Cortex of kidney (tissue), 1 donor: ENCODE measurements at places on chromosomes 1 and 21.

GRCh38 chr1:83418558-83418957 is 580.4 kb downstream of the TTLL7 start:
- no peak for DNase-seq

DNA sequence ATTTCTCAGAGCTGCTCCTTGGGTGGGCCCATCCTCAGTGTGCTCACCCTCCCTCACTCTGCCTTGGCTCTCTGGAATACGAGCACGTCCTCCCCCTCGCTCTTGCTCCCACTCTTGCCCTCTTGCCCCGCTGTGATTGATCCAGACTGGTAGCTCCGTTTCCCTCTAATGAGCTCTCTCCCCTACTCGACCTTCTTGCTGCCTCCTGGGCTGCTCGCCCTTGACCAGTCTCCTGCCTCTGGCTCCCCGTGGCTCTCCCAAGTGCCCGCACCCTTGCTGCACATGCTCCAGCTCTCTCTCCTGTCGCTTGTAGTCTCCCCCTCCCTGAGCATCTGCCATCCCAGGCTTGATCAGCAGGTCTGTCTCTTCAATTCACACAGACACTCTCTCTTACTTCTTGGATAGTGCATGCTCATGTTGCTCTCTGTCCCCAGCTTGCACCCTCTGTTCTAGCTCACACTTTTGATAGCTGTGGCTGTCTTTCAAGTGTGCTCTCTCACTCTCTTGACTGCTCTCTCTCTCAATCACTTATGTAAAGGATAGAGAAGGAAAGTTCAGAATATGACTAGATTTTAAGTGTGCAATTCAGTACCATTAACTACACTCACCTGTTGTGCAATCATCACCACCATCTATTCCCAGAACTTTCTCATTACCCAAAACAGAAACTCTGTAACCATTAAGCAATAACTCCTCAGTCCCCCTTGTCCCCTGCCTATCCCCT is 51.1 kb downstream of the PHC2 start:
- no peak for DNase-seq

DNA sequence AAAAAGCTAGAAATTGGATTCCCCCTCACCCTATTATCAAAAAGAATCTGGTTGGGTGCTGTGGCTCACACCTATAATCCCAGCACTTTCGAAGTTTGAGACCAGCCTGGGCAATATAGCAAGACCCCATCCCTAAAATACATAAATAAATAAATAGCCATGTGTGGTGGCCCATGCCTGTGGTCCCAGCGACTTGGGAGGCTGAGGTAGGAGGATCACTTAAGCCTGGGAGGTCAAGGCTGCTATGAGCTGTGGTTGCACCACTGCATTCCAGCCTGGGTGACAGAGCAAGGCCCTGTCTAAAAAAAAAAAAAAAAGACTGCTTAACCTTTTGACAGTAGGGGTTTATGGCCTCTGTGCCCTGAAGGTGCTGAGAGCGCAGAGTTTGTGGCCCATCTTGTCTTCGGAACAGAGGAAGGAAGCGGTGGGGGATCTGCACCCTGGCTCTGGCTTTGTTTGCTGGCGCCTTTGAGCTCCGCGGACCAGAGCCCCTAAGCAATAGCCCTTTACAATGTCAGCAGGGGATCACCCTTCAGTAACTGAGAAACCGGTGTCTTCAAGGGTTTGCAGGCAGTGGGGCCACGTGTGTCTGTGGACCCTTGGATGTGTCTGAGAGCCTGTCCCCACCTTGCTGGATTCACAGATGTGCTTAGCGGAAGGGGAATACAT is 22.1 kb downstream of the SLC2A7 start:
- no peak for DNase-seq

GRCh38 chr1:51280321-51280978 is 44.4 kb downstream of the RNF11 start:
- no peak for DNase-seq

DNA sequence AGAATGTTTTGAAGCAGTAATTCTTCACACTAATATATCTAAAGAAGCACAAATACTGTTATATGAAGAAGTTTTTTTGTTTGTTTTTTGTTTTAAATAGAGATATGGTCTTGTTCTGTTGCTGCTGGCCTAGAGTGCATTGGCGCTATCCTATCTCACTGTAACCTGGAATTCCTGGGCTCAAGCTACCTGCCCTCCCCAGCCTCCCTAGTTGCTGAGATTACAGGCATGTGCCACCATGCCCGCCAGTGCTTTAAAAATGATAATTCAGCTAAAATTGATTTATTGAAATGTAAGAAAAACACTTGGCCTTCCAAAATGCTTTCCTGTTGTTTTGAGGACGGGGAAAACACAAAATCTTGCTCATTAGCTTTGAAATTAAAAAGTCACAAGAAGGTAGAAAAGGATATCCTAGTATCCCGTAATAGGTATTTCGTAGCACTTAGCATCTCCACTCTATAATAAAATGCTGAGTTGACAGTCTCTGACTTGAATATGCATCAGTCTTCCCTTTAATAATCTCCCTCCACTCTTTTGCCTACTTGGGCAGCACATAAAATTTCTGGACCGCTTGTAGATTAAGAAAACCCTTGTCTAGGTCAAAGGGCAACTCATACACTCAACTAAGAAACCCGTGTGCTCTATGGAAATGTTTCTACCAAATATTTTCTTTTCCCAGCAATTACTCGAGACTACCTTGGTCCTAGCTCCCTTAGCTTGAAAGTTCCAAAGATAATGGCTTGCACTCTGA is 1.3 kb downstream of the SCYL3 start:
- DNase-seq, result no peak

DNA sequence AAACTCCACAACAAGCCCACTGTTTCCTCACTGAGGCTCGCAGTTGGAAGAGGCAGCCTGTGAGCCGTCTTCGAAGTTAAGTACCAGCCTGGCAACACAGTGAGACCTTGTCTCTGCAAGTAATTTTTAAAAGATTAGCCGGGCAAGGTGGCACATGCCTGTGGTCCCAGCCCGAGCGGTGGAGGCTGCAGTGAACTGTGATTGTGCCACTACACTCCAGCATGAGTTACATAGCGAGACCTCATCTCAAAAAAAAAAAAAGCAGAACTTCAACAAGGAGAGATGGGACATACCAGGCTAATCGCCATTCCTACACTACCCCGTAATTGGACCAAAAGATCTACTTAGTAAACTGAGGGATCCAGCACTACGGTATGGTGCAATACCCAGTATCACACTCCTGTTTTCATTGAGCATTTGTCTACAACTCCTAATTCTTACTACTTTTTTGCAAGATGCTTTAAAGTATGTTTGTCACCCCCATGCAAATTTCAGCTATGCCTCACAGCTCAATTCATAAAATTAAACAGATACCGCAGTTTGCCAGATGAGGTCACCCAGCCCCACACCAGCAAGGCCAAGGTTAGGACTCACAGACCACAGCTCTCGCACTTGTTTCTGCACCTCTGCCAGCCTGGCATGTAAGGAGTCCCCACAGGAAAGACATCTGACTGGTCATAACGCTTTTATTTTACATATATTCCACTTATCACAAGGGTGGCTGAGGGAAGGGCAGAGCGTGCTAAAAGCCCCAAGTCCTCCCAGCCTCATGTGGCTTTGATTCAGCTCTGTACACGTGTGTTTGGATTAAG is 21.0 kb downstream of the SDE2 start:
- DNase-seq, result no peak

GRCh38 chr1:21912038-21912758 is 24.9 kb downstream of the HSPG2 start:
- no peak for DNase-seq

- DNase-seq, result no peak
Observed at GRCh38 chr21:35084869-35085268, 35.8 kb upstream of the RUNX1 start.

- DNase-seq, result no peak
Observed at GRCh38 chr1:112711670-112712069, 3.5 kb downstream of the PPM1J start.

GRCh38 chr21:29326914-29327554 is 28.3 kb downstream of the BACH1 start:
- no peak for DNase-seq

- DNase-seq, result no peak
Observed at GRCh38 chr1:88812366-88812765, 79.0 kb downstream of the GTF2B start.

DNA sequence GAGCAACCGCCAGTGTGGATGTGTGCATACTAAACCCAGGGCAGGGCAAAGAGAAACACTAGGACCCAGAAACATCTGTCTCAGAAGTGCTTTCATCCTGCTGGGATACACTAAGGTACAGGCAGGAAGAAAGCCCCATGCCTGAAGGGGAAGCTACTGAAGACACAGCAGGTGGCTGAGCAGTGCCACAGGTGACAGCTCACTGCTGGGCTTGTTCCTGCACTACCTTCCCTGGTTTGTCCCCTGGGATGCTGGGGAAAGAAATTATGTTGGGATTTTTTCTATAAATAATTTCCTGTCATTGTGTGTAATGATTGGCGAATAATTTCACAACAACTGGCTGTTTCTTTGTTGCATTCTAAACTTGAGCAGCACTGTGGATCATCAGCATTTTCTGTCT is 245.3 kb upstream of the RAB4A start:
- no peak for DNase-seq

- DNase-seq, result no peak
Observed at GRCh38 chr1:201883786-201884185, 4.9 kb upstream of the SHISA4 start.

DNA sequence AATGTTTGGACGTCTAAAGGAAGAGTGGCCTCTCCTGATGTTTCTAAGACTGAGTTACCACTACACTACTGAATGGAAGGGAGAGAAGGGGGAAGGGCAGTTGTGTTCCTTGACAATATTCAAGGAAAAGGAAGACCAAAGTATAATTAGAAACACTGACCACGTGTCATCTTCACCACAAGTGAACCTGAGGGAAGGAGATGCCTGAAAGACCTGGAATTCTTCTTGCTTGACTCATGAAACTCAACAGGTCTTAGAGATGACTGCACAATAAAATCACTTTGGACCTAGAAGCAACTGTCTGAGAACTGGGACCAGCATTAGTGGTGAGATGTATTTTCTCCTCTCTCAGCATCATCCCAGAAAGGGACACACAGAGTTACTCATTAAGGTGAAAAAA is 56.7 kb downstream of the PTPN14 start:
- DNase-seq, result no peak

DNA sequence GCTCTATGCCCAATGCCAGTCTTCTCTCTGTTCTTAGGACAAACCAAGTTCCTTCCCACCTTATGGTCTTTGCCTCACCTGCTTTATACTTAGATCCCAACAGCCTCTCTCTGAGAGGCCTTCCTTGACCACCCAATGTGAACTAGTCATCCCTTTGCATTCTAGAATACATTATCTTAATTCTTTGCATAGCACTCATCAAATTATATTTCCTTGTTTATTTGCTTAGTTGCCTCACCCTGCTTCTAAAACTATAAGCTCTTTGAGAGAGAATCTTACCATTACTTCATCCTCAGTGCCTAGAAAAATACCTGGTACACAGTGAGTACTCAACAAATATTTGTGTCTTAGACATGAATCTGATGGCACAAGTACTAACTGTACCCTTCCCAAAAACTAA is 8.0 kb downstream of the PIGP start:
- DNase-seq, result no peak

DNA sequence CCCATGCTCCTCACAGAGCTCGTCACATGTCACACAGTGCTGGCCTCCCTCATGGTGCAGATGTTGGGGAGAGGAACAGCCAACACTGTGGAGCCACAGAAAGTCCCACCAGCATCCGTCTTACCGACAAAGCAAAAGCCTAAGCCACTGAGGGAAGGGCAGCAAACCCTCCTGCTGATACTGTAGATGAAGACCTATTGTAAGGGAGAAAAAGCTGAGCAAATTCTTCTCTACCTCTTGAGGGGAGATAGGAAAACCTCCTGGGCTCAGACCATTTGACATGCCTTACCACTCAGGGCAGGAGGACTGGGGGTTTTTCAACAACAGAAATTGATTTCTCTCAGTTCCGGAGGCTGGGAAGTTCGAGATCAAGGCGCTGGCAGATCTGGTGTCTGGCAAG is 95.9 kb downstream of the WDR64 start:
- DNase-seq, result no peak

DNA sequence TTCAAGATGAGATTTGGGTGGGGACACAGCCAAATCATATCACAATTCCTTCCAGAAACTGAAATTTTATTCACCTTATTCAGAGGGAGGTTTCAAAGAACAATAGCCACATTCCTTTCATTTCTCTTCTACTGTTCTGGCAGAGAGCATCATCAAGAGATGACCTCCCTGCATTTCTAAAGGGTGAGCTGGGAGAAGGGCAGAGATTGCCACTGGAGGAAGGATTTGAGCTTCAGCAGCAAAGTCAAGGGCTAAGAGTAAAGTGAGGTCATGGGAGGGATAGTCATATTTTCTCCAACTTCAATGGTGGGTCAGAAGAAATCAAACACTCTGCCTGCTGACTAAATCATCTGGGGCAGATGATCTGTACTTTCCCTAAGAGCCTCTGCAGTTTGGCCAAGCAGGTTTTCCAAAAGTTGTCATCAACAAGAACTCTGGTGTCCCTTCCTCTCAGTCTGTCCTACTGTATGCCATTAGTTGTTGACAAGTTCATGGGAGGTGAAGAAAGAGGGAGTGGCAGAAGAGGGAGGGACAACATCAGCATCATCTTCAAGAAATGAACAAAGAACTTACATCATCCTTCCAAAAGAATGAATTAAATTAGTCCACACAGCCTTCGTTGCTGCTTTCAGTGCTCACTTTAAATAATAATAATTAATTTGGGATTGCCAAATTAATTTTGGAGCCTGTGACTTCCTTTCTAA is 298.3 kb downstream of the ASTN1 start:
- DNase-seq, result no peak

GRCh38 chr1:94543893-94544635 is 2.5 kb upstream of the F3 start:
- DNase-seq, result no peak

DNA sequence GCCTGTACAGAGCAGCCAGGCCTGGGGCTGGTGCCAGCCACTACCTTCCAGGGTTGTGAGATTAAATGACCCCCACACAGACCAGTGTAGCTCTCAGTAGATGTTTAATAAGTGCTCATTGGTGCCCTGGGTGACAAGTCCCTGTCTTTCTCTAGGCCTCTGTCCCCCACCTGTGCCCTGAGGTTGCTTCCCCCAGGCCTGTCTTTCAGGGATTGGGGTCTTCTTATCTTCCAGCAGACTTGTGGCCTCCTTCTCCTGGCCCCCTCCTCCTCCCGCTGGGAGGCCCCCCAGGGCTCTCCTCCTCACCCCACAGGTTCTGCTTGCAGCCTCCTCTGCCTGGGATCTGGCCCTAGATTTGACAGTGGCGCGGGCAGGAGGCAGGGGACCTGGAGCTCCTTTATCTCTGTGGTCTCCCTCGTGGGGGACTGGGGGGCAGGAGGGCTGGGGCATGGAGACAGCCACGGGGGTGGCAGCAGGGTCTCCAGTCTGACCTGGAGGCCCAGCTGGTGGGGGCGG is 40.3 kb downstream of the EPHA2 start:
- no peak for DNase-seq

- DNase-seq, result no peak
Observed at GRCh38 chr1:228163007-228163753, 2.4 kb upstream of the IBA57 start.
